Activated CD8-positive, alpha-beta memory T cell treated with anti-CD3 and anti-CD28 coated beads for 4 hours (primary cell): ENCODE measurements at places on chromosomes 7 and 10.

DNA sequence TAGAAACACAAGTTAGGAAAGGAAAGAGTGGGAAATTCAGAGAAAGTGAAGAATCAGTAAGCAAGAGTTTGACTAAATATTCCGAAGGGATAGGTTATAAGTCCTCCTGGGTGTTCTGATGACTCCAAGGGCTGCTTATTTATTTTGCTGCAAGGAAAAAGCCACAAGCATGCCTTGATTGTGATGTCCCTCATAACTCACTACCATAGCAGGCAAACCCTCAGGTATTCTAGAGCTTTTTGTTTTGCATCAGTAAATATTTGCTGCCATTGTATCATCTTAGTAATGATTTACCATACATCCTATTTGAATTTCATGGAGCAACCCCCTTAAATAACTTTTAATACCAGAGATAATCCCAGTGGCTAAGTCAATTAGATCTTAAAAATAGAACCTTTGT lies 688.1 kb downstream of the SUGCT start:
- DNase-seq: no peak

GRCh38 chr10:119098576-119098975 lies 5.3 kb upstream of the DENND10 start:
- no peak for DNase-seq

- DNase-seq: no peak
These were observed 48.2 kb downstream of the GSDME start for GRCh38 chr7:24709051-24709450.

DNA sequence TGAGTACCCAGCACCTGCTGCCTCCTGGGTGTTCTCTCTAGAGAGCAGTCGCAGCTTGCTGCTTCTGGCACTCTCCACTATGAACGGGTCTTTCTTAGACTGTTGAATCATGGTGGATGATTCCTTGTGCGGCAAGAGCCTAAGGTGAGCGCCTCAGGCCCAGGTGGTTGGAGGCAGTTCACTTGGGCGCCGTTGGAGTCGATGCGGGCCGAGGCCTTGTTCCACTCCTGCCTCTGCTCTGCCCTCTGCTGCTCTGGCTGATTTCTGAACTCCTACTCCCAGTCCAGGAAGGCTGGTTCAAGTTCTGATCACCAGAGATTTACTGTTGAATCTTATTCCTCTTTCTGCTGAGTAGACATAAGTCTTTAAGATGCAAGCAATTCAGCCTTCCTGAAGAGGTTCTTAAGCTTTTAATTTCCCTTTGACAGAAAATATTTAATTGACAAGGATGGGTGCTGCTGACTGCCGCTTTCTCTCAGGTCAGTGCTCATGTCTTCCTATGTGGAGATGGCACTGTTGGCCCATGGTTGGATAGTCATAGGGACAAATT lies 10.4 kb downstream of the YKT6 start:
- no peak for DNase-seq

DNA sequence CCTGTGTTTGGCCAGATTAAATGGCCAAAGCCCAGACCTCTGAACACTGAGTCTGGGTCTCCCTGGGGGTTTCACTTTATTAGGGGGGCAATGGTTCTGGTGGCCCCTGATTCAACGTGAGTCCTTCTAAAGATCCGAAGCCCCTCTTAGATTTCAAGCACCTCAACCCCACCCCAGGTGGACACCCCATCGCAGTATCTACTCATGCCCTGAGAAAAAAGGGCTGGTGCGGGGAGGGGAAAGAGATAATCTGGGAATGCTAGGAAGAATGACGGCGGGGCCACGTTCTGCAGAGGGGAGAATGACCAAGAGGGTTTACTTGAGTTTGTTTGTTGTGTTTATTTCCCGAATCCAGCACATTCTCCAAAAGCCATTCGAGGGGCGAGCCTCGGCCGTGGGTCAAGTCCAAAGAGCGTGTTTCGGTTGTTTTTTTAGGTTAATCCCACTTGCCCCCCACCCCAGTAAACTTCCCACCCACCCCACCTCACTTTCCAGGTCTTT lies 832 bp downstream of the PDLIM1 start:
- no peak for DNase-seq

DNA sequence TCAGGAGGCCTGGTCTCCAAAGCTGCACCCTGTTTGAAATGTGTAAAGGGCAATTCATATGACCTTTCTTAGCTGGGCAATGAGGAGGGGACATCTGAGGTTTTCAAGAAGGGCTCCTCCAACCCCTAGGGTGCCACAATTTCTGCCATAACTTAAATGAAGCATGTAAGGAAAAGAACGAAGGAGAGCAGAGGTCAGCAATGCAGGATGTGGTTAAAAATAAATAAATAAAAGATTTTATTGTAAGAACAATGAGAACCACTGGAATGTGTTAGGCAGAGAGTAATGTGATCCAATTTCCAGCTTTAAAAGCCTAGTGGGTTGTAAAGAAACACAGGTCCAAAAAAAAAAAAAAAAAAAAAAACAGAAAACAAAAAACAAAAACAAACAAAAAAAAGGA lies 673.1 kb downstream of the TNS3 start:
- DNase-seq: no peak

DNA sequence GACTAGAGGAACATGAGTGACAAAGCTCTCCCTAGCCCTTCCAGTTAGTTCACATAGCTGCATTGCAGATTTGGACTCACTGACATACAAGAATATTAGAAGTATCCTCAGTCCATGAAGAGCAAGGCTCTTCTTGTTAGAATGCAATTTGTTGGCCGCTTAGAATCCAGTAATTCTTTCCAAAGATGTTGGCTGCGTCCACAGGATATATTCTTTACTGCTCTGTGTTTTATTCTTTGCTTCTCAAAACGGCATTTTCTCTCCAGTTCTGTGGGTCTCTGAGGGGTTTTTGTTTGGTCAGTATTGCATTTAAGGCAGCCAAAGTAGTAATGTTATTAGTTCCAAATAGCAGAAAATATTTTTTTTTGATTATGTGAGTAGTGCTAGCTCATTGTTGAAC lies 588.6 kb downstream of the DNAJB9 start:
- DNase-seq: no peak

DNA sequence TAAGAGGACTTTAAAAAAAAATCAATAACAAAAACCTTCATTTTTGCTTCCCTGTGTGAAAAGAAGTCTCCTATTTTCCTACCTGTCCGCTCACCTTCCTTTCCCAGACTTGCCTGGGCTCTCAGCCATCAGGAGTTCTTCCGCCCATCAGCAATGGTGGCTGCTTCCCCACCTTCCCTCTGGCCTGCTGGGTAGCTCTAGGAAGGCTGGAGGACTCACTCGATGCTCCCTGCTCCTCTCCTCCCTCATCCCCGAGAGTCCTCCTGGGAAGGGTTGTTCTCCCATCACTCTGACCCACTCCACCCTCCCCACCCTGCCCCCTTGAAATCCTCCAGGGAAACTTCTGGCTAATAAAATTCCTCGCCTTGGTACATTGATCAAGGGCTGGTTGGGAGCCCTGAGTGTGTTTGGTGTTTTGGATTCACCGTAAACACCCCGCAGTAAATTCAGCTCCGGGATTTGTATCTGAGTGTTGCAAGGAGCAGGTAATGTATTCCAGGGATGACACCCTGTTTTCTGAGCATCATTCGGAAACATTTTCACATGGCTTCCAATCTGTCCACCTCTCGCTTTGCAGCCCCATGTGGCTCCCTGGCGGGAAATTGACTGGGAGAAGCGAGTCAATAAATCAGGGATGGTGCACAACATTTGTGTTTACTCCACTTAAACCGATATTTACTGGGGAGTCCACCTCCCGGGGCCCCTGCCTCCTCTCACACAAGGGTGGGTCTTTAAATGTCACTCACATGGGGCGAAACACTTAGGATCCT lies 126.4 kb upstream of the SDK1 start:
- no peak for DNase-seq

DNA sequence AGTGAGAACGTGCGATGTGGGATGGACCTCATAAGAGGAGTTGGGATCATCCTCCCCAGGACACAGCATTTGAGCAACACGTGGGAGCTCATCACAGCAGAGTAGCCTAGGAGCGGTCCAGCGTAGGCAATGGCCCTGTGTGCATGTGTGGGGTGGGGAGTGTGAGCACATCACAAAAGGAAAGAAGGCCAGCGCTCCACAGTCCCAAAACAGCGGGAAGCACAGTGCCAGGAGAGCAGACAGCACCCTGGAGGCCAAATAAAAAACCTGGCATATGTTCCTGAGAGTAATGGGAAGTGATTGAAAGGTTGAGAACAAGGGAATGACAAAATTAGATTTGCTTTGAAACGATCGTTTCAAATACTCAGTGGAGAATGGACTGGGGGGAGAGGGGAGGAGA lies 226.0 kb downstream of the C7orf25 start:
- DNase-seq: no peak

- no peak for DNase-seq
These were observed 26.6 kb downstream of the FAM3C start for GRCh38 chr7:121369462-121369861.

DNA sequence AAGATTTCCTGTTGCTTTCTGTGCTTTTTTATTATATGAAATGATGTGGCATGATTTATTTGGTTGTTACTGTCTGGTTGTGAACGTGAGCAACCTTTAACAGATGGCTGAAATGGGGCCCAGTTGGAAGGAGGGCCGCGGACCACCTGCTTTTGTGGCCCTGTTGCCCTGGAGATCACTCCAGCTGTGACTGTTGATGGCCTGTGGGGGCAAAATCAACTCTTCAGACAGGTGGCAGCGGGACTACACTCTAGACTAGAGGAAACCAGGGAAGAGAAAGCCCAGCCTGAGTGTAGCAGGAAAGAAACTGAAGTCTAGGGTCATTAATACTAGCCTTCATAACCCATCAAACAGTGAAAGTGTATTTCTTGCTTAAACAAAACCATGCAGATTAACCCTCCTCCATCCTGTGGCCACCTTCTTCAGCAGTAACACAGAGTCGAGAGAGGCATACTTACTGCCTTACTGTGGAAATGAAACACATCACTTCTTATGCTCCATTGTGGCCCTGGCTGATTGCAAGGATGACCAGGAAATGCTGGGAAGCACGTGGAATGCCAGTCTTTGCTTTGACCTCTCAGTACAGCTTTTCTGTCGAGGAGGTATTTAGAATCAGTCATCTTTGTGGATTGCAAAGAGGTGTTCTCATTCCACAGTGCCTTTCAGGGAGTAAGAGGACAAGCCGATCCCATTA lies 80.5 kb downstream of the CCNY start:
- no peak for DNase-seq

GRCh38 chr10:128245026-128245425 lies 118.8 kb upstream of the MKI67 start:
- no peak for DNase-seq

DNA sequence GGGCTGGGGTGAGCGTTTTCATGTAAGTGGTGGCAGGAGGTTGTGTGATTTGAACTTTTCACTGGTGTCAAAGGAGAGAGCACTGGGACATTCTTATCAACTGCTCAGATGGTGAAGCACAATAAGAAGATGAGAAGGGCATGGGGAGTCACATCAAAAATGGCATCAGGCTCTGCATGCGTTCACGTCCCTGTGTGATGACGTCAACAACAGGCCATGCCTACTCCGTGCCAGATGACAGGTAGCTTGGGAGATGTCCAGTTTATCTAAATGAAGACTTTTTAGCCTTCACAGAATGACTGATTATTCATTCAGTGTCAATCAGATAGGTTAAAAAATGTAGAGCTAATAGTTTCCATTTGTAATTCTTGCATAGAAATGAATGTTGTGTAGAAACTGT lies 264.3 kb upstream of the POM121L12 start:
- no peak for DNase-seq

DNA sequence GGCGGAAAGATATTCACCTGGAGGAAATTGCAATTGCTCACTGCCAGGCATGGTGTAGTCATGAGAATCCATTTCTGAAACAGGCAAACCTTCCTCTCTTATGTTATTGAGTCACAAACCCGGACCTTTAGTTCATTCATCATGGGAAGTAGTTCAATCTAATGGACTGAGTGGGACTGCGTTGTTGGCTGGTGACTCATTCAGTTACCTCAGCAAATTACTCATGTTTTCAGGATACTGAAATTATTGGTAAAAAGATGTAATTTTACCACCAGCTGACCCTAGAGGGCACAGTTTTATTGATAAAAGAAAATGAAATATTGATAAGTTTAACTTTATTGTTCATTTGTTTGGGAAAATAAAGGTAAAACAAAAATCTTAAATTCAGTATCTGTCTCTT lies 1194.4 kb upstream of the SORCS1 start:
- DNase-seq: no peak

GRCh38 chr10:6034371-6034770 lies 27.8 kb downstream of the IL2RA start:
- no peak for DNase-seq

DNA sequence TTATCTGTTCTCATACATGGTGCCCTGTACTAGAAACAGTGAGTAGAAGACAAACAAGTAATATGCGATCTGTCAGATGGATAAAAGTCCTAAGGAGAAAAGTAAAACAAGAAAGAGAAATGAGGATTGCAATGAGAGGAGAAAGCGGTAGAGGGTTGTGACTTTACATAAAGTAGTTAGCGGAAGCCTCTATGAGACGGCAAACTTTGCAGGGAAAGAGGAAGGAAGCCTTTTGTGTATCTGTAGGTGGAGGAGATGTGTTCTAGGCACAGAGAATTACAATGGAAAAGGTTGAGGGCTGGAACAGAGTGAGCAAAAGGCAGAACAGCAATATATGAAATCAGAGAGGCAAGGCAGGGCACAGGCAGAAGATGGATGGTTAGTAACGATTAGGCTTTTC lies 150.4 kb upstream of the SEMA3E start:
- DNase-seq: no peak

DNA sequence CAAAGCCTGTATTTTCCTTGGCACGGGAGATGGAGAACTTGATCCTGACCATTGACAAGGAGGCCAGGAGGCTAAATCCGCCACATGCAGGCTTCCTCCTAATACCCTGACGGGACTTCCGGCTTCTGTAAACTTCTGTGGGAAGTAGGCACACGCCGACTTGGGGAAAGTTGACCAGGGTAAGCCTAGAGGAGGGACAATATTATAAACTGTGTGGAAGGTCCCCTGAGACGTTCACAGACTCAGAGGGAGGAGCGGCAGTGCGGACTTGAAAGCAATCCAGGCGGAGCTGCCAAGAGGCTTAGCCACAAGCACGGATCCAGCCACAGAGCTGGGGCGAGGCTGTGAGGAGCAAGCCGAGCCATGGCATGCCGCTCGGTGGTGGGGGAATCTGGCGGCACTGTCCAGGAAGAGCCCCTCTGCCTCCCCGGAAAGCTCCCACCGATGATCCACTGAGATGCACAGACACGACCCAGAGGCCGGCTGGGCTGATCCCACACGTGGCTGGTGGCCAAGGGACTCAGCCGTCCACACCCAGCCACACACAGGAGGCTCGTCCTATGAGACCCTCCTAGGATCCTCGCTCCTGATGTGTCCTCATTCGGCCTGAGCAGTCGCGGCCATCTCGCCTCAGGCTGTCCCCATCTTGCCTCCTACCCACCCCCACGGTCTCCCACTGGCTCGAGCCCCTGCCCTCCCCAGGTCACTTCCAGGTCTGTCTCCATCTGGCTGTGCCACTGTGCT lies 40.0 kb upstream of the INSIG1 start:
- no peak for DNase-seq

DNA sequence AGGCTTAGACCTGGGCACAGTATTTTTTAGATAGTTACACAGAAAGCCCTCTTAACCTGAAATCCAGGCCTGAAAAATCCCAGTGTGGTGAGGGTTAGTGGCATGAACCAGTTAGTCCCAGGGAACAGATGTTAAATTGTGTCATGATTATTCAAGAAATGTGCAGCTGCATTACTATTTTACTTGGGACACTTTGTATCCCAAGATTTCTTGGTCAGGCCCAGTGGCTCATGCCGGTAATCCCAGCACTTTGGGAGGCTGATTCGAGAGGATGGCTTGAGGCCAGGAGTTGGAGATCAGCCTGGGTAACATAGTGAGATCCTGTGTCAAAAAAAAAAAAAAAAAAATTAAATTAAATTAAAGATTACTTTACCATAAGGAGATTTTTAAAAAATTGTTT lies 36.0 kb upstream of the OTUD1 start:
- no peak for DNase-seq
